Eye (tissue), 1 donor: ENCODE measurements at places on chromosomes 3 and 15.

DNA sequence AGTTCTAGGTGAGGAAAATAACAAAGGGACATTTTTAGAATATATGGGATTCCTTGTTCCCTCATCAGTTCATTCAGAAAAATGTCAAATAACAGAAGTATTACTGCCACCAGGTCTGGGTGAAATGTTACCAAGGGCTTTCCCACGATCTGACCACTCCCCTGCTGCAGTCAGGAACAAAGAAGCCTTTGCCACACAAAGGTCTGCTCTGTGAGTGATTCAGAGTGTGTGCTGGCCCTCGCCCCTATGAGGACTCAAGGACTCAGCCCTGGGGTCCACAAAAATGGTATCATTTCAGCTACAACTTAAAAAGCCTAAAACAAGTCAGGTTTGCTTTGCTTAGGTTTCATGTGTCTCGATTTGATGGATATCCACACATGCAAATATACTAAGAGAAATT, 5.0 kb downstream of the MKRN3 start:
- DNase-seq, result peak; percentile 54

DNA sequence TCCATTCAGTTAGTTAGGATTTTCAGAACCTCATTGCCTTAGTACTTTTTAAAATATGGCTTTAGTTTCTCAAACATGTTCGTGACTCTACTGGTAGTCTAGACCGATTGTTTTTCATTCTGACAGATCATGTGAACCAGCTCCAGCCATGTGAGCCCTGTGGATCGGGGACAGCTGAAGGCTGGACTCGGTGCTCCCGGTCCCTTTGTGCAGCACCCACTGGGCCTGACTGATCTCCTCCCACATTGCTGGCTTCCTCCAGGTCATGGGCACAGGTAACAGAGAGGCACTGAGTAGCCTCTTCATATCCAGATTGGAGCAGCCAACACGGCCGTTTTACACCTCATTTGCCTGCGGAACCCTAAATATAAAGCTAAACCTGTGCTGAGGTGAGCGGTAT, 30.5 kb downstream of the NIPA2 start:
- no peak for DNase-seq

- DNase-seq, result no peak
Measured at GRCh38 chr3:13706886-13707285, 158.0 kb downstream of the FBLN2 start.

- DNase-seq, result no peak
Measured at GRCh38 chr3:127889976-127890650, 24.9 kb upstream of the KBTBD12 start.

GRCh38 chr15:73240866-73241499, 127.8 kb downstream of the HCN4 start:
- peak; percentile 88 for DNase-seq

GRCh38 chr15:25176616-25176923, 221.8 kb downstream of the SNRPN start:
- no peak for DNase-seq

GRCh38 chr3:64133987-64134386, 91.3 kb downstream of the PRICKLE2 start:
- no peak for DNase-seq

DNA sequence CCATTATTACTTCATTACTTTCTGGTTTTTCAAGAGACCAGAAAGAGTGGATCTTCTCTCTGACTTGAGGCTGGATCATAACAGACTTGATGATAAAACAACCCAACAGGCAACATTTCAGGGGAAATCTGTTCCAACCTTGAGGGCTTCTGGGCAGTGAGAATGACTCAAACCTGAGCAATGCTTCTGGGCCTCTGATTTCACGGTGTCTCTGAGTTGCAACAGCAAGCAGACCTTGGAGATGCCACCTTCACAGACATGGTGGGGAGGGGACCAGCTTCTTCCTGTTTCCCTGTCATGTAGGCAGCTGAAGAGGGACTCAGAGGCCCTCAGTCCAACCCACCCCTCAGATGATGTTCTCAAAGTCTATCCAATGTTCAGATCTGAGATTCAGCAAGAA, 104.0 kb downstream of the ABHD5 start:
- DNase-seq, result no peak

DNA sequence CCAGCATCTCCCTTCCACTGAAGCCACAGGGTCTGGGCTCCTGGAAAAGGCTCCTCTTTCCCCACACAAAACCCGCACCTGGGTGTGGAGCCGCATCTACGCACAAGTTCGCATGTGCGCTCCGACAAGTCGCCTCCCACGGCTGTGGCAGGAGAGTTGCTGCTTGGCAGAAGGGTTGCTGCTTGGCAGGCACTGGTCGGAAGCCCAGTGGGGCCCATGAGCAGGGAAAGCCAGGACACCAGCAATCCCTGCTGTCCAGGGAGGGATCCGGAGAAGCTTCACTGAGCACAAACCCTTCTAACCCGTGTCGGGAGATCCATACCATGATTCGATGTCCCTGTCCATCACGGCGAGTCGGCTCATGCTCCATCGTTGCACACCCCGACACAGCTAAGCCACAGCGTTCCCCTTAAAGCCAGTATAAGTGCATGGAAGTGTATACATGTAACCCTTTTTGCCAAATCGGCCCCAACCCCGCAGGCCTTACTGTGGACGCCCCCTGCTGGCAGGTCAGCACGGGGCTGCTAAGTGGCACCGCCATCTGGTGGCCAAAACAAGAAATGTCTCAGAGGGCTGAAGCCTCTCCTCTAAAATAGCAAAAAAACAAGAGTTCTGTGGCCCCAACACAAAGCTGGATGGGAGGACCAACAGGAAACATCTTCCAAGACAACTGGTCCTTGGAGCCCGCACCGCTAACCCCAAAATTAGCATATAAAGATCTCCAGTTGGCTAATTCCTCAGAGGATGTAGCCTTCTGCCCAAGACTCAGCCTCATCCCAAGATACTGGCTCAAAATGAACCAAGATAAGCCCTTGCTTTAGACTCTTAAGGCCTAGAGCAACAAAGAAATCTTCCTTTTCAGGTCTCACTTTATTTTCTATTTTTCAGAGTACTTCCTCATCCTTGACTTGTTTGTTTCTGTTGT, 8.3 kb downstream of the ANKRD63 start:
- peak; percentile 92 for DNase-seq

DNA sequence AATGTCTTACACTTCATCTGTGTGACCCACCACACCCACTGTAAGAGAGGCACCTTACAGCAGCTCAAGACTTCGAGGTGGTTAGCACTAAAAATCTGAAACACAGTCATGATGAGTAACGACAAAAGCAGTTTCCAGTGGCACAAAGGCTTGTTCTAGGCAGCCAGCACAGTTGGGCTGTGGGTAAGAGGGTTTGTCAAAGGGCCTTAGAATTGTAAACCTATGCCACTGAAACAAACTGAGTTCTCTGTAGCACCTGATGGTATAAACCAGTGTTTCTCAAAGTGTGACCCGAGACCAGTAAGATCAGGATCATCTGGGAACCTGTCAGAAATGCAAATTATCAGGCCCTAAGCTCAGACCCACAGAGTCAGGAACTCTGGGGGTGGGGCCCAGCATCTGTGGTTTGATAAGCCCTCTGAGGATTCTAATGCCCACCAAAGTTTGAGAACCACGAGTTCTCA, 36.5 kb downstream of the DAPK2 start:
- DNase-seq, result no peak

- DNase-seq, result no peak
Measured at GRCh38 chr3:47010111-47010712, 30.7 kb downstream of the NBEAL2 start.

DNA sequence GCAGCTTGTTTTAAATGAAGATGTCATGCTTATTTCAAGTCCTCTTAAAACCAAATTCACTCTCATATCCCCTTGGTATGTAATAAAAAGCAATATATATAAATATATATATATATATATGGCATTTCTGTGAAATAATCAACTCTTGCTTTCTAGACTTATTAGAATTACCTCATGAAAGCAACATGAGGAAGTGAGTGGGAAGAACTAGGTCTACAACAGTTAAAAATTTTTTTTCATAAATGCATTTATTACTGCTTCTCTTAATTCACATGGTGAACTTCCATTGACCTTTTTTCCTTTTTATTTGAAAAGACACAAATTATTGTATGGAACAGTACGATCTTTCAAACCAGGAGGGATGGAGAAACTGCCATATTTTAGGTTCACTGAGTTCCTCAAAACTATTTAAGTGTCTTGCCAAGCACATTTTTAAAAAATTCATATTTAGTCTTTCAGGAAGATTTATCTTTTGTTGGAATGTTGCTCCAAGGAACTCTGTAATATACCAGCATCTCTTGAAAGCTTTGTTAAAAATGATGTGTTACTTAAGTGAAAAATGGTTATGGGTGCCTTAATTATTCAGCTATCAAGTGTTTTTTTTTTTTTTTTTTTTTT, 185.2 kb downstream of the GHSR start:
- DNase-seq, result no peak

DNA sequence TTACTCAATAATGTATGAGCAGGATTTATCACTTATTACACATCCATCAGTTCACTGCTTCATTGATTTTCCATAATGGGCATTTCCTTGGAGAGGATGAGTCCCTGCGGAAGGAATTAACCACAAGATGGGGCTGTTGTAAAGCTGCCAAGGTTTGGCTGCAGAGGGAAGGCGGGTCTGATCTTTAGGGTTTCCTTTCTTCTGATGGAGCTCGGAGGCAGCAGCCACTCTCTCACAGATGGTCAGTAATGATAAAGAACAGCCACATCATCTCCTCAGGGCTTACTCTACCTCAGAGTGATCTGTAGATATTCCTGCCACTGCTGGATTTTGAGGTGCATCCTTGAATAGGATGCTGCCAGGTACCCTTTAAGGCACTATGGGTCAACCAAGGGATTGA, 115.2 kb downstream of the USP13 start:
- DNase-seq, result peak; percentile 89

DNA sequence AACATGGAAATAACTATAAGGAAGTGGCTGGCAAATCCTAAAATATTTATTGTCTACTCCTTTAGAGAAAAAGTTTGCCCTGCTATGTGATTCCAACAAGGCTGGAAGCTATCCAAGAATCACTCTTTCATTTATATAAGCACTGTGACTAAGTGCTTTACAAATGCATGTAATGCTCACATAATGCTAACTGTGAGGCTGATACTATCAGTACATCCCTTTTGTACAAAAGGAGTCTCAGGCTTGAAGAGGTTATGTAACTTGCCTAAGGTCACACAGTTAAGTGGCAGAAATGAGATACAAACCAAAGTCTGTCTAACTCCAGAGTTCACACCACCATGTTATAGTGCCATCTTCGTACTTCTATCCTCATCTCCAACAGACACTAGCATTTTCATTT, 17.0 kb downstream of the TOPBP1 start:
- DNase-seq, result peak; percentile 1

- DNase-seq, result no peak
Measured at GRCh38 chr3:107781253-107781652, 258.5 kb downstream of the BBX start.

GRCh38 chr15:72758182-72758581, 25.4 kb downstream of the ADPGK start:
- no peak for DNase-seq

DNA sequence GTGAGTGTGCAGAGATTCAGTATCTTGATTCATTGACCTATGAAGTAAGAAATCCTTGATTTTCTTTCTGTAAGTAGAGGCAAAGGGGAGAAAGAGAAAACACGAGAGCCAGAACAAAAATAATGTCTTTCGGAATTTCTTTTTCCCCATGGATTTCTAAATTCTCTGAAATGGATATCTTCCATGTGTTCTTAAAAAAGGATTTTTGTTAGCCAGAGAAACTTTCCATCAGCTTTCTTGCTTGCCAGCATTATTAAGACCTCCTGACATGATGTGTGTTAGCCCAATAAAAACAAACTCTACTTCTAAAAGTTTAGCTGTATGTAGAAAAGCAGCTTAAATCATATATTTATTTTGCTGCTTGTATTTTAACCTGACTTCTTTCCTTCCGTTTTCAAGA, 122.3 kb upstream of the AADACL2 start:
- peak; percentile 24 for DNase-seq

GRCh38 chr15:38750786-38751185, 186.2 kb upstream of the RASGRP1 start:
- no peak for DNase-seq

- no peak for DNase-seq
Measured at GRCh38 chr15:42016971-42017370, 3.9 kb downstream of the PLA2G4E start.

DNA sequence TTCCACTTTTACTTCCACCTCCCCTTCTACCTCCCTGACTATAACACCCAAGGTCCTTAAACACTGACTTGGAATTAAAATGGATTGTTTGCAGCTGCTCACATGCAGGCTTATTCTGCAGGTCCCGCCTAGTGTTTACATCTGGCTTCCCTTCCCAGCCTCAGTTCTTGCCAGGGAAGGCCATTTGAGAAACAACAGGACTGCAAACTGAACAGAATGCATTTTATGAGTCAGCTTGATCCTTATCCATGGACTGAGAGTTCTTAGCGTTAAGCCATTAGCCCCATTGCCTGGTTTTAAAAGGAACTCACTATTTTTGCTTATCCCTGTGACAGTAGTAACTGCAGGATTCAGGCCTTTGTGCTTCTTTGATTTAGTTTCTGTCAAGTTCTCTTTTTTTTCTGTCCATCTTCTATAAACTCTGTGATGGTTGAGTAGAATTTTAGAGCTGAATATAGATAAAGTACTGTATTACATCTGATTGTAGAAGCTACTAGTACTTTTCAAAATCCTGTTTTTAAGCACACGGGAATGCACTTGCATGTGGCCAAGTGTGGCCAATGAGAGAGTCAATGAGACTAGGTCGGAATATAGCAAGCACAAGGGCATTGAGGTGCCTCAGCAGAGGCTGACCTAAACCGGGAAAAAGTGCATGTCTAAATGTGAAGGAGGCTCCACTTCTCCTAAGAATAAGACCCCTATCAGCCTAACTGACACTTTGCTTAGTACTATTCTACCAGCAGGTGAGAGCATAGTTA, 106.4 kb downstream of the TUSC7 start:
- DNase-seq, result no peak

DNA sequence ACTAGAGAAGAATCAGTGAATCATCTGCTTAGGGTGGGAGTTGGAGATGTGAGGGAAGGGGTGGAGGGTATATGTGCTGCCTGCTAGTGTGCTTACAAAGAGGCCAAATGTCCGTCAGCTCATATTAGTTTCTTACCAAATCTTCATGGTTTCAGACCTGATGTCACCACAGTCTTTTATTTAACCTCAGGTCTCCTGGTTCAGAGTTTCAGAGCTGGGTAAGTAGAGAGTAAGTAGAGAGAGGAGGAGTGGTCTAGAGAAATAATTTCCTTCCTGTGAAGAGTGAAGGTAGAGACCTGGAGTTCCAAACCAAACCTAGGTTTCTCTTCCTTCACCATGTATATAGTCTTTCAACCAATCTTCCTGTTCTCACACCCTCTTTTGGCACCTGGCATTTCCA, 17.5 kb upstream of the P2RY1 start:
- DNase-seq, result no peak

DNA sequence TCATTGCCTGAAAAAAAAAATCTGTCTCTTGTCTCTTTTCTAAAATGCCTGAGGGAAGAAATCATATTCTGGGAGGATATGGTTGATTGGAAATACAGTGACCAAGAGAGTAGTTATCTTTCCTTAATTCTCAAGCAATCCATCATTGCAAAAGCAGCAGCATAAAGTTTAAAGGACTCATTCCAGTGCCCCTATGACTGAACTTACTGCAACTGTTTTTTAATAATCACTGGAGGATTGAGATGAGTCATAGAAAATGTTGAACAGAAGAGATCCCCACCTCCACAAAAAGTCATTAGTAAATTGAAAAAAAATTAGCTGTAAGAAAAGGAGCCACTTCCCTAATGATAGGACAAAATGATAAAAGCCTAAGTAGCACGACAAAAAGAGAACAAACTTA, 121.5 kb downstream of the SLC9A9 start:
- DNase-seq, result no peak
